ENCODE measurements at places on chromosomes 2 and 18. TPM values are rescaled to one million over a fixed set of nuclear protein-coding genes. Genes with fewer than 3 reads are reported as not detected.

MATN3 gene
- total RNA-seq: 13.3 TPM

ATP6V1B1 gene
- not detected for total RNA-seq

DNA sequence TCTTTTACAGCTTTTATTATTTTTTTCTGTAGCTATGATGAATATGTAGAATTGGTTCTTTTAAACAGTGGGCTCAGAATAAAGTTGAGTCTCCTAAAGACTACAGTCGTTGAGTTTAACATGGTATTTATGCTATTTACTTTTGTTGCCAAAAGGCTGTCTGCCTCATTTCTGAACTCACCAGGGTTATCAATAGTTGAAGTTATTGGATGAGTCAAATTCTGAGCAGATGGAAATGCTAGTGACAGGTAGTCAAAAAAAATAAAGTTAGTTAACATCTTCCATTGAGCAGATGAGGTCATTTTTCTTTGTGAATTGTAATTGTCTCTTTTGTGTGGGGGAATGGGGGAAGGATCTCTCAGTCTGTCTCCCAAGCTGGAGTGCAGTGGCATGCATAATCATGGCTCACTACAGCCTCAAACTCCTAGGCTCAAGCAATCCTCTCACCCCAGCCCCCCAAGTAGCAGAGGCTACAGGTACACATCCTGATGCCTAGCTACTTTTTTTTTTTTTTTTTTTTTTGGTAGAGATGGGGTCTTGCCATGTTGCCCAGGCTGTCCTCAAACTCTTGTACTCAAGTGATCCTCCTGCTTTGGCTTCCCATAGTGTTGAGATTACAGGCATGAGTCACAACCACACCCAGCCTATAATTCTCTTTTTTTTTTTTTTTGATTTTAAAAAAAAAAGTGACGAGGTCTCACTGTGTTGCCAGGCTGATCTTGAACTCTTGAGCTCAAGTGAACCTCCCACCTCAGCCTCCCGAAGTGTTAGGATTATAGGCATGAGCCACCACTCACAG is 8.9 kb downstream of the PAPOLG start:
- no peak for DNase-seq

GRCh38 chr2:111155610-111156009 is 34.9 kb downstream of the BCL2L11 start:
- DNase-seq: peak; percentile 23

DNA sequence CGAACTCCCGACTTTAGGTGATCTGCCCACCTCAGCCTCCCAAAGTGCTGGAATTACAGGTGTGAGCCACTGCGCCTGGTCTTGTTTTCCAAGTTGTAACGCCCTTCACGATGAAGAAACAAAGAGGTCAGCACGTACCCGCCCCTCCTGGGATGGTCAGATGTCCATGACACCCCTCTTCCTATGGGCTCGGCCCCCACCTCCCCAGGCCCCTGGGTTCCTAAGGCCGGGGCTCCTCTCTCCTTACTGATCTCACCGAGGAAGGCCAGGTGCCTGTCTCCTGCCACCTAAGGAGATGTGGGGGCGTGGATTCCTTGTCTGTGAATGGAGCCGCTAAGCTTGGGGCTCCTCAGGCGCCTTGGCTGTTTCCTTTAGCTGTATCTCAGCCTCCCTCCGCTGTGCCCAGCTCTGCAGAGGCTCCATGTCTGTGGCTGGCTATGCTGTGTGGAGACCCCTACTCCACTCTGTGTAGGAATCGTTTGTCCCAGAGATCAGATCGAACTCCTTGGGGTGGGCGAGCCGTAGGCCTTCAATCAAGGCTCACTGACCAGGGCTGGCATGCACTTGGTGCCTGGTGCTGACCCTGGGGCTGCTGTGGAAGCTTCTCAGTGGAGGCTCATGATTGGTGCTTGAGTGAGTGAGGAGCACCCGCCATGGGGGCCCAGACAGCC is 8.8 kb downstream of the COLEC11 start:
- DNase-seq: no peak

GRCh38 chr18:32956591-32957315 is 183.9 kb upstream of the KLHL14 start:
- DNase-seq: peak; percentile 71

Data from astrocyte (in vitro differentiated cells and primary cell).